Astrocyte of the hippocampus (primary cell): ENCODE measurements at places on chromosomes 6 and 20.

- DNase-seq: no peak
These were observed 31.4 kb downstream of the IGF2R start for GRCh38 chr6:160000280-160000704.

DNA sequence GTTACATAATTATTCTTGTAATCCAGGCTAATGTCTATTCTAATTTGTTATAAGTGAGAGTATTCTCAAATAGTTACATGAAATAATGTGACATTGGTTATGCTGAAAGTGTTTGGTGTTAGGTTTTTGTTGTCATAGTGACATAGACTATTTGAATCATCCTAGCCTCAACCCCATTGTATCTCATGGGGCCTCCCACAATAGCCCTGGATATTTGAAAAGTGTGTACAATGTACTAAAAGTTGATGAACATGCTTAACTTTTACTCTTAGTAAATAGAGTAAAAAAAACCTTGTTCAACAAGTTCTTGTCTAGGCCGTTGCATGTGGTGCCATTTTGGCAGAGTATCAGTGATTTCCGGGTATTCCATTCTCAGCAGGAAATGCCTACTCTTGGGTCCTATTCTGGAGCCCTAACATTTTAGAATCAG is 83.0 kb downstream of the RTN4IP1 start:
- DNase-seq: no peak

DNA sequence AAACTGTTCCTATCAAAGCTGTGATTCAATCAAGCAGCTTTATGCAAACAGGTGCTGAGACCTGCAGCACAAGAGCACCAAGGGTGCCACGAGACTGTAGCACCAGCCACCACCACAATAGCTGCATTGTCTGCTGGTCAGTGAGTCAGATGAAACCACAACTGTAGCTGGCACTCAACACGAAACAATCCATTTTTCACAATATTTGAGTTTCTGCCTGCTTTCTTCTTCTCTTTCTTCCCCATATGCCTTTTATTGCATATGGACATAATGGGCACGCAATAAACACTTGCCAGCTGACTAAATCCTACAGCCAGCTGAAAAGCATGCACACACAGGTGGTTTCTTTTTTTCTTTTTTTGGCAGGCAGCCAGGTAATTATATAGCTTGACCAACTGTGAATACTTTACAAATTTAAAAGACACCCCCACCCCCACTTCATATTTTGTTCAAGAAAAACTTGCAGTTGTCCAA is 16.6 kb downstream of the SLC2A12 start:
- peak; percentile 83 for DNase-seq

DNA sequence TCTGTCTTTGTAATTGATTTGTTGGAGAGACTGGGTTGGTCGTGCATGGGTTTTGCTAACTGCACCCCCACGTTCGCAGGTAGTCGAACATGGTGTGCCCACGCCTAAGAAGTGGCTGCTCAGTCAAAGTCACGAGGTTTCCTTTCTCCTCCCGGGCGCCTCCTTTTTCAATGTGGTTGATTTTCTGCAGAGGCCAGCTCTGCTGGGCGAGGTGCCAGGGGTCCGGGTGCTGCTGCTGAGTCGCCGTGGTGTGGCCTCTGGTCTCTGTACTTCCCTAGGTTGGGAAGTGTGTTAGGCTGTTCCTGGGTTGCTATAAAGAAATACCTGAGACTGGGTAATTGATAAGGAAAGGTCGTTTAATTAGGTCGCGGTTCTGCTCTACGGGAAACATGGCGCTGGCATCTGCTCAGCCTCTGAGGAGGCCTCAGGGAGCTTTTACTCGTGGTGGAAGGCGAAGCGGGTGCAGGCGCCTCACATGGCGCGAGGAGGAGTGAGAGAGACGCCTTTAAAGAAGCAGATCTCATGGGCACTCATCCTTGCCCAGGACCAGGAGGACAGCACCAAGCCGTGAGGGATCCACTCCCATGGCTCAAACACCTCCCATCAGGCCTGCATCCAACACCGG is 14.1 kb downstream of the OSBPL2 start:
- DNase-seq: peak; percentile 37
